ENCODE measurements at places on chromosomes 13 and 19.

- no peak for DNase-seq
These were observed 653.8 kb downstream of the PCDH9 start for GRCh38 chr13:66576381-66576780.

DNA sequence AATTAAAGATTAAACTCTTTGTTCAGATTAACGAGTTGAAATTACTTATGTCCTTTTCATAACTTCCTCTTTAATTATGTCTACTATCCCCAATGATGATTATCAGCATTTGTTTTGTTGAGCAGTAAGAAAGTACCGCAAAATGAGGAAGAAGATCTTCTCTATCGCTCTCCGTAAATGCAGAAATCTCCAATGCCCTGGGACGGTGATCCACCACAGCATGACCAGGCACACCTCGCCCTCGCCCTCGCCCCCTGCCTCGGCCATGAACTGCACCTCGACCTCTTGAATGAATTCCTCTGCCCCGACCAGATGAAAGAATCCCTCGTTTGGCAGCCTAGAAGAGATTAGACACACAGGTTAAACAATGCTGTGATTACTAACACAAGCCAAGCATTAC is 69.1 kb downstream of the RBM26 start:
- DNase-seq, result no peak

DNA sequence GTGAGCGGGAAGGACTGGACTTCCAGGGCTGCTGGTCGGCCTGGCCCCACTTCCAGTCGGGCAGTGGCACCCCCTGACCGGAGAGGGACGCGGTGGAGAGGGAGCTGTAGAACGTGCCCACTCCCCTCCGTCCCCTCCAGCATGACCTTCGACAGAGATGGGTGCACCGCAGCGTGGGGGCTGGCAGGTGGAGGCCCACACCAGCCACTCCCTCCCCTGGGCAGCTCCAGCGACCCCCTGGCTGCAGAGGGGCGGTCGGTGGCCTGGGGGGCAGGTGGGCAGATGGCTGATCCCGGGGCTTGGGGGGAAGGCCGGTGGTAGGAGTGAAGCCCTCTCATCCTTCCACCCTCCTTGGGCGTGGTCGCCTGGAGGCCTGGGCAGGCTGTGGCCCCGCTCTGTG is 2.4 kb downstream of the HCN2 start:
- no peak for DNase-seq

- DNase-seq, result no peak
These were observed 406.2 kb downstream of the DLEU7 start for GRCh38 chr13:50437252-50437651.
